ENCODE measurements at places on chromosomes 7 and 10.

DNA sequence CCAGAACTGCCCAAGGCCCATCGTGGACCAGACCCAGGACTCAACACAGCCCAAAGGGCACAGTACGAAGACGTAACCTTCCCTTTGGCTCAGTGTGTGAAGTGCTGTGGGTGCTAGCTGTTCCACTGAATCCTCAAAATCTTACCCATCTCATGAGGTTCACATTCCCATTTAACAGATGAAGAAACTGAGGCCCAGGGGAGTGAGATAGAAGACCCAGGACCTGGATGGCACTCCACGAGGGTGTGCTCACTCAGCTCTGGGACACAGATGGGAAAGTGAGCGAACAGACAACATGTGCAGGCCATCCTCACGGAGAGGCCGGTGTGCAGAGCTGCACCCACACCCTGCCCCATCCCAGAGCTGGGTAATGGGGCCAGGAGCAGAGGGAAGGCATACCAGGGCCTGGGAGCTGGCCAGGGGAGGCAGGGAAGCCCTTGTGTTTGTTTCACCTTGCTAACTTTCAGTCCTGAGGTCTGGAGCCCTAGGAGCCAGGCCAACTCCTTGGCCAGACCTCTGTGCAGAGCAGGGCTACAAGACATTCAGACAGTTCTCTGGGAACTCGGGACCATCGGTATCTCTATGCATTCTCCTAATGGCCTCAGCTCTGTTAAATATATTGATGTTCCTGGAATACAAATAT is 100.3 kb upstream of the ZMIZ1 start:
- DNase-seq, result no peak

DNA sequence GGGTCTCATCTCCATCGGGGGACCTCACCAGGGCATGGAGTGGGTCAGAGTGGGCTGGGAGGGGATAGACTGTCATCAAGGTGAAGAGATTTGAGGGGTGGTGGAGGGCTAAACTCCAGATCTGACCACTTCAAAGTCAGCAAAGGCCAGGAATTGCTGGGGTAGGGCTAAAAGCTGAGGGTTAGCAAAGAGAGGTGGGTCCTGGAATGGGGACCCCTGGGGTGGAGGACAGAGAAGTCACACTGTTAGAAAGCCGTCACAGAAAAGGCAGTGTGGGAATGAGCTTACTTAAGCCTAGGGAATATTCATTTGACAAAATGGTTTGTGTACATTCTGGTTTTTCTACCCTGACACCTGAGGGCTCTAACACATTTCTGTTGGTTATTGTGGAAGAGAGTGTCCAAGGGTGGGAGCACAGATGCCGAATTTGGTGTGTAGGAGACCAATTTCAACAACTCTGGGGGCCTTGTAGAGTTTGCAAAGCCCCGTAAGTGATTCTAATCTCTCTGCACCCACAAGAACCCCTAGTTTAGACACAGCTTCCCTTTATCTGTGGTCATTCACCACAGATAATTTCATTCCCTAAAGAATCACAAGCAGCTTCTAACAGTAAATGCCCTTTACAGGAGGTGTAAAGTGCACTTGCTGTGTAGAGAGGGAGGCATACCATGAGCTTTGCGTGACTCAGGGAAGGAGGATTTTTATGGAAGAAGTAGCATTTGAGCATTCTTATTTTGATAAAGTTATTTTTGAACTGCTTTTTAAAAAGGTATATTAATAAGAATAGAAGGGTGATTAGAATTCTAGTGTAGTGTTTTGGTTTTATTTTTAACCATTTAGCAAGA is 6.4 kb downstream of the FBH1 start:
- DNase-seq, result no peak

DNA sequence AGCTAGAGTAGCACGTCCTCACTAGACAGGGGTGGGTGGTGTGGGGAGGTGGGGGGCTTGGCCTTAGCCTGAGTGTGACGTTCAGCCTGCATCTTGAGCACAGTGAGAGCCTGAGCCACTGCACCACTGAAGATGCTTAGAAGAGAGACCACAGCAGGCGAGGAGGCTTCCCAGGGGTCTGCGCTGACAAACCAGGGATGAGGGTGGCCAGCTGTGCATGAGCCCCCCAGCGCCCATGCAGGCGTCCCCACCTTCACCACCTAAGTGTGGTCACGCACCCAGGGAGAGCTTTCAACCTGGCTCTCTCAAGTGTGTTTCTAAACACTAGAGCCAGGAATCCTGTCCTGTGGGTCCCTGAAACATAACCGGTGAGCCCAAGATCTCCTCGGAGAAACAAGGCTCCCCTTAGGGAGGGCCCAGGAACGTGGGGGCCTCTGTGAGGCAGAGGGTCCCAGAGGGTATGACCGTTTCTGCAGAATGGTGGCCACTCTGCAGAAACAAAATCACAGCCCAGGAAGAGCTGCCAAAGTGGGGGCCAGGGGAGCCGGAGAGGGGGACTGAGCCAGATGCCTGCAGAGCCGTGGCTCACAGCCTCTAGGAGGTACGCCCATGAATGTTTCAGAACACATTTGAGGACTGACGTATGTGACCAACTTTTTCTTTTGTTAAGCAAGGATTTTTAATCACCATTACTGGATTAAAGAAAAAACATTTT is 85.2 kb upstream of the INSIG1 start:
- DNase-seq, result no peak

- DNase-seq, result no peak
These were observed 95.3 kb upstream of the MACROH2A2 start for GRCh38 chr10:69957241-69957885.

- no peak for DNase-seq
These were observed at the start of gene HGF for GRCh38 chr7:81769891-81770727. TSS of gene HGF (minus strand) at chr7:81770047. CDS start at chr7:81769971, 76 bp downstream.

DNA sequence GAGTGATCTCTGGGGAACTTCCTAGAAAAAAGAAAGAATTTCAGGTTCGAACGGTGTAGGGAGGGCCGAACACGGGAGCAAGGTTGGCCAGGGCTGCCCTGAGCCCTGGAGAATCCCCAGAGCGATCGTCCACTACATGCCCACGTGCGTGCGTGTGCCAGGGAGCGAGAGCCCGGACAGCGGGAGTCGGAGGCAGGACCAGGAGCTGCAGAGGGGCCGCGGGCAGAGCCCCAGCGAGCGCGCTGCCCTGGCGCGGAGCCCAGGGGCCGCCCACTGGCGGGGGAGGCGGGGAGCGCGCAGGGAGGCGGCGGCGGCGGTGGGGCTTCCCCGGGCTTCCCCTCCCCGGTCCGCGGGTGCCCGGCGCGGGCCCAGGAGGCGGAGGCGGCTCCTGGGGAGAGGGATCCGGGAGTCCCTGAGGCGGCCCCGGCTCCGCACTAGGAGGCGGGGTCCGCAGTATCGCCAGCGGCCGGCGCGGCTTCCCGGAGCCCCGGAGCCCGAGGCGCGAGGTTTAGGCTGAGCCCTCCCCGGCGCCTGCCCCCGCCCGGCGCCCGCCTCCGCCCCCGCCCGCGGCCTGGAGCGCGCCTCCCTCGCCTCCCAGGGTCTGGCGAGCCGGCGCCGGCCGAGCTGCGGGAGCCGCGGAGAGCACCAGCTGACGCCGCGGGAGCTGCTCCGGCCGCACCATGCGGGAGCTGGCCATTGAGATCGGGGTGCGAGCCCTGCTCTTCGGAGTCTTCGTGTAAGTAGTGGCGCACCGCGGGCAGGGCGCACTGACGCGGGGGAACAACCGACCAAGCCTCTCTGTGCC is at the start of gene PLPP4:
PLPP4 (plus strand) TSS at position 602 of the 805 bp plus-strand sequence; CDS start at position 681, 79 bp downstream.
- no peak for DNase-seq

DNA sequence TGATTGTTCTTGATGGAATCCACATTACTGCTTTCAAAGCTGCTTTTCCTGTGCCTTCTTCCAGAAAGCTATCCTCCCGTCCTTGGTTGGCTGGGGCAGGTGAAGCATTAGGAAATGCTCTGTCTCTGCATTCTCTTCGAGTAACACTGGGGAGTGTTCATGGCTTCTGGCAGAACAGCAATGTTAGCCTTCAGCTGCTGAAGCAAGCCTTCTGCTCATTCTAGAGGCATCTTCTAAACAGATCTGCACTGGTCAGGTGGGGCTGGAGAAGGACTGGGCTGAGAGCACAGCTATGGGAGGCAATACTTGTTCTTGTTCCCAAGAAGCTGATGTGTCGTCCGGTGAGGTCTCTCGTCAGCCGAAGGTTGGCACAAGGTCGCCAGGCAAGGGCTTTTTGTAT is 80.6 kb downstream of the MGMT start:
- DNase-seq, result no peak

DNA sequence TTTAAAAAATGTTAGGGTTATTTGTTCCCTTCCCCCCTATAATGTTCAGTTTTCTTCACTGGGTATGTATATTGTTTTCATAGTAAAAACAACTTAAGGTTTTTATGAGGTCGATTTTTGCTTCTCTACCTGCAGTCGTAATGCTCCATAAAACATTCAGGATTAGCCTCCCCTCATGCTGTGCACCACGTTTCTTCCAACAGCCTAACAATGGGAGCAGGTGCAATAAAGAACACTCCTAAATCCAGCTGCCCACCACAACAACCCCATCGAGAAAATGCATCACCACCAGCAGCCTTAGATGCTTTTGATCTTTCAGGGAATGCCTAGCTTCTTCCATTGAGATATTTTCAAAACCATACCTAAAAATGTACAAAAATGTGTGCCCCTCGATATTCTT is 111.1 kb downstream of the ADAM12 start:
- no peak for DNase-seq

DNA sequence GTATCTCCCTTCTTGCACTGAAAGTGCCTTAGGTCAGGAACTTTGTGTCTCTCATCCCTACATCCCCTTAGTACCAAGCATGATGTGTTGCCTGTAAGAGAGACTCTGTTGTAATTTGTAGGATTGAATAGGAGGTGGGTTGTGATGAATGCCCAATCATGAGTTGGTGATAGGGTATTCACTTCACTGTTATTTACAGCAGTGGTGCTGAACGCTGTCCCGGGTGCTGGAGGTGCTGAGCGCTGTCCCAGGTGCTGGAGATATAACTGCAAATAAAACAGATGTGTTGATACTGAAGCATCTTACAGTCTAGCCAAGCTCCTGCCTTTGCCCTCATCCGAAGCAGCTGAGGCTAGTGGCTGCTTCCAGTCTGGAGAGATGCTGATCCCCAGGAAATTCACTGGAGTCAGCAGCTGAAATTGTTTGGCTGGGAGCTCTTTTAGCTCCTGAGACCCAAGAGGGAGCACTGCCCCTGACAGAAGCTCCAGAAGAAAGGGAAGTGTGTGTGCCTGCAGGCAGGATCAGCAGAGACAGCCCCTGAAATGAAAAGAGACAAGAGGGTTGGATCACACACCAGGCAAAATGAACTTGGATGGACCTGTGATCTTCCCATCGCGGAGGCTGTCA is 183.4 kb downstream of the SORCS3 start:
- DNase-seq, result peak; percentile 24

DNA sequence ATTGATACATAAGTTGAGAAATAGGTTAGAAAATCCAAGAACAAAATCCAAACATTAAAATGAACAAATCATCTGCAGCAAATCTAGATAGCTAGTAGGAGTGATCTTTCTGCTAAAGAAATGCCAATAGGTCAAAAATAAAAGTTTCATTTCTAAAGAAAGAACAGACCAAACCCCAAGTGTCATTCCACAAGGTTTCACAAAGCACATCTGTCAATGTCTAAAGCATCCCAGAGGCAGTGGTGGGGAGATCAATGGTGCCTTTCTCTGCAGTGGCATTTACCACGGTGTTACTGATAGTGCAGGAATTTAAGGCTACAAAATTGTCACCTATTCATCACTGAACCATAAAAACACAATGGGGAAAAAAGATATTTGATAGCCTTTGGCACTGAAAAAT is 147.9 kb downstream of the PARD3 start:
- DNase-seq, result no peak

DNA sequence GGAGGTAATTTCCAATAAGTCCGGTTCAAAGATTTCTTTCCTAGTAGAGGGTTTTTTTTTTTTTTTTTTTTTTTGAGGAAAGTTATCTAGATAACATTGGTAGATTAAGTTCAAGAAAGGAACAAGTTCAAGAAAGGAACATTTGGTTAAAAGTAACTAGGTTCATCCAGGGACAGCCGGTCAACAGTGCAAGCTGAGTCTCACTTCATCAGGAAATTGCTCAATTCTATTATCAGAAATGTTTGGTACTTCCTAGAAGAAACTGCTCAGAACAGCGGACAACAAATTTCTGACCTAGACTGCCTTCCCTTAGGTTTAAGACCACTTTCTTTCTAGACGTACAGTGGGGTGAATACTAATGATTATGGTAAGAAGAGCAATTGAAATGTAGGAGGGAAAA is 3.7 kb upstream of the IL2RA start:
- DNase-seq, result no peak
